ENCODE measurements at places on chromosomes 16 and 17.

DNA sequence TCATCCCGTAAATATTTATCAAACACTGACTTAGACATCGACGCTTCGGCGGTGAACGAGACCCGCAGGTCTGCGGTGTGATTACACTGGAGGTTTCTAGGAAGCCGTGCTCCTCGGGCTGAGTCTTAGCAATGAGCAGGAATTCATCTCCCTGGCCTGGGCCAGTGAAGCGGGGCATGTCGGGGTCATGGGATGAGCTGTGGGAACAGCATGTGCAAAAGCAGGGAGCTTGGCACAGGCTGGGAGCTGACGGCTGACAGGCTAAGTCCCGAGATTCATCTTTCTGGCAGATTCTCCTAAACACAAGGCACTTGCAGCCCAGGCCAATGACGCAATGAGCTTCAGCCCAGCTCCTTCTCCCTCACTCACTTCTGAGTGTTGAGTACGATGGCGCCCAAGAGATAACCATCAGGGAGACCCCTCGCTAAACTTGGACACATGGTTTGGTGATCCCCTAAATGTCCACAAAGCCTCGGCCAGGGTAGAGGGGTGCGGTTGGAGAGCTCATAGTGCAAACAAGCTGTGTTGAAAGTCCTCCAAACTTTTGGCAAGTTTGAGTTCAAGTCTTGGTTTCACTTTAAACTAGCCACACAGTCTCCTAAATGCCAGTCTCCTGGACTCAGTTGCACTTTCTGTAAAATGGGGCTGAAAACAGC is 12.8 kb downstream of the CRISPLD2 start:
- DNase-seq = no peak

DNA sequence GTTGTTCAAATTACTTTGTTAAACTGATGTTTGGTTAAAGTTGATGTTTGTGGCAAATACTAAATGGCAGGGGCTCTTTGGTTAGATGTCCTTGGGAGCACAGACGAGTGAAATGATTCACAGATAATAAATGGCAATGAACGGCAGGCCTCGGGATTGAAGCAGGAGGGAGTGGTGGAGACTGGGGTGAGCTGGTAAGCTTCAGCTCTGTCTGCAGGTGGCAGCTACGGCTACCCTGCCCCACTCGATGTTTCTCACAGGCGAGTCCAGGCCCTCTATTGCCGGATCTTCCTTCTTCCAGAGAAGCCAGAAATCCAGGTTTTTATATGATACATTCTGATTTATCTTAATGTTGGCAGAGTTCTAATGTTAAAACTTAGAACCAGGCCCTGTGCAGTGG is 144.8 kb upstream of the CACNG5 start:
- no peak for DNase-seq

GRCh38 chr16:80002261-80002660 is 401.7 kb upstream of the MAF start:
- no peak for DNase-seq

GRCh38 chr16:70342016-70342415 is 4.7 kb upstream of the DDX19A start:
- no peak for DNase-seq

- peak; percentile 68 for DNase-seq
These were observed 31.2 kb downstream of the NSMCE1 start for GRCh38 chr16:27237219-27238015.

GRCh38 chr16:84604477-84605013 is 13.3 kb downstream of the COTL1 start:
- DNase-seq = no peak

GRCh38 chr17:42288803-42289610 is 709 bp downstream of the STAT5A start:
- peak; percentile 8 for DNase-seq

GRCh38 chr16:283033-283805 is at the start of gene PDIA2:
TSS of gene PDIA2 (plus strand) at chr16:283164. CDS start at chr16:283170, 6 bp downstream.
- no peak for DNase-seq

DNA sequence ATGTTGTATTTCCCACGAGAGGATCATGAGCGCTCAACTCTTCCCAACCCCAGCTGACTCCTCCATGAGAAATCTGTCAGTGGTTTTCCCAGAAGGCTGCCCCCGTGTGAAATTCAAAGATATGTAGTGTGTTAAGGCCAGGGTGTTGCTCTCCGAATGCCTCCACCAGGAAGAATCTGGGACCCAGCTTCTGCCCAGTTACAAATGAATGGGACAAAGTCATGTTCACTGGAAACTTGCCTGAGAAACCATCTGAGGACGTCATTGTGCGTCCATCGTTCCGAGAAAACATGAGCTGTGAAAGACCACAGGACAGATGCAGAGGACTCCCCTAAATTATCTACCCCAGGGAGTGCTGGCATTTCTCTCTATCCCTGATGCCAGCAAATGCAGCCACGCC is 86.0 kb downstream of the AIPL1 start:
- DNase-seq = no peak

DNA sequence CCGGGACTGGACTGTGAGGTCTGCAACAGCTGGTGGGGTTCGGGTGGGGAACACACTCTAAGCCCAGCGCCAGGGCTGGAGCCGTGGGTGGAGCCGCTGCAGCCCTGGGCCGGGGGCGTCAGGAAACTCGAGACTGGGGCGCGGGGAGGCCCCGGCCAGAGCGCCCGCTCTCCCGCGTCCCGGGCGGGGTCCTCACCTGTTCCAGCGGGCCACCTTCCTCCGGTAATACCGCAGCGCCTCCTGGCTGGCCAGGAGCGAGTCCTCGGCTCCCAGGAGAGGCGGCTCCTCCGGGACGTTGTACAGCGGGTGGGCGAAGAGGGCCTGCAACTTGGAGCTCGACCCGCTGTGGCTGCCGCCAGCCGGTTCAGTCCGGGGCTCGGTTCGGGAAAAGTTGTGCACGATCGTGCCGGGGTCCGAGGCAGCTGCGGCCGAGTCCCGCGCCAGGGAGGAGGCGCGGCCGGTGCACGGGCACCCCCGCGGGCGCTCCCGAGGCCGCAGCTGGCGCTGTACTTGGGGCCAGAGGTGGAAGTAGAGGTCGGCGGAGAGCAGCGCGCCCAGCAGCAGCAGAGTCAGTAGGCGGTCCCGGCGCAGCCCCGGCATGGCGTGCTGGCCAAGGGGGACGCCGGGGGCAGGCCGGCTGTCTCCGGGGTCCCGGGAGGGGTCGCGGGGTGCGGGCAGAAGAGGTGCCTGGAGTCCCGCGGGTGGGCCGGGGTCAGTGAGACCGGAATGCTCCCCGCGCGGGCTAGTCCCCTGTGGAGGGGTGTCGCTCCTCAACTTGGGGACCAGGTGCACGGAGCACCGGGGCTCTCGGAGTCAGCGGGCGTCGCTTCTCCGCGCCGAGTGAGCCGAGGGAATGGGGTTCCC is 868 bp downstream of the FAM20A start:
- DNase-seq = no peak

DNA sequence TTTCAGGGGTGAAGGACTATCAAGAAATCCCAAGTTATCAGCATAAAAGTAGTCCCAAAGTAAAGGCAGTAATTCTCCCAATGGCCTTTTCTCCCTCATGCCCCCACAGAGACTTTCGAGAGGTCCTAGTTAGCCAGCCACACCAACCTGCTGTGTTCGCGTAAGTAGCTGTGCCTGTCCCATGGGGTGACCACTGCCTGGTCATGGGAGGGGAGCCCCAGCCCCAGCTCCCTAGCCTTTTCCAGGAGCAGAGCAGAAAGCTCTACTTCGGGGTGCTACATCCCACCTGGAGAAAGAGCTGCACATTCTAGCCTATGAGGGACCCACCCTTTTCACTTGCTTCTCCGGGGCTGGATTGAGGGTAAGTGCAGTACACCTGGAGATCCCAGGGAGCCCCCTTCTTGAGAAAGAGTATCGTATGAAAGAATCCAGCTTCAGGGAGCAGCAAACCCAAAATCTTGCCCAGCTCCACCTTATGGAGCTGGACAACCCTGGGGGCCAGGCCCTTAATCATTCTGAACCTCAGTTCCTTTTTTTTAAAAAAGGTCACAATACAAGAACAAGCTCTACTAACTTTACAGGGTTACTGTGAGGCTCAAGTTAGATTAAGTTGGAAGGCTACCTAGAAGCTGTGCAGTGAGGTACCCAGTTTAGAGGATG is 8.6 kb upstream of the SOST start:
- no peak for DNase-seq

- DNase-seq = no peak
These were observed 6.0 kb downstream of the SOCS3 start for GRCh38 chr17:78353834-78354233.

DNA sequence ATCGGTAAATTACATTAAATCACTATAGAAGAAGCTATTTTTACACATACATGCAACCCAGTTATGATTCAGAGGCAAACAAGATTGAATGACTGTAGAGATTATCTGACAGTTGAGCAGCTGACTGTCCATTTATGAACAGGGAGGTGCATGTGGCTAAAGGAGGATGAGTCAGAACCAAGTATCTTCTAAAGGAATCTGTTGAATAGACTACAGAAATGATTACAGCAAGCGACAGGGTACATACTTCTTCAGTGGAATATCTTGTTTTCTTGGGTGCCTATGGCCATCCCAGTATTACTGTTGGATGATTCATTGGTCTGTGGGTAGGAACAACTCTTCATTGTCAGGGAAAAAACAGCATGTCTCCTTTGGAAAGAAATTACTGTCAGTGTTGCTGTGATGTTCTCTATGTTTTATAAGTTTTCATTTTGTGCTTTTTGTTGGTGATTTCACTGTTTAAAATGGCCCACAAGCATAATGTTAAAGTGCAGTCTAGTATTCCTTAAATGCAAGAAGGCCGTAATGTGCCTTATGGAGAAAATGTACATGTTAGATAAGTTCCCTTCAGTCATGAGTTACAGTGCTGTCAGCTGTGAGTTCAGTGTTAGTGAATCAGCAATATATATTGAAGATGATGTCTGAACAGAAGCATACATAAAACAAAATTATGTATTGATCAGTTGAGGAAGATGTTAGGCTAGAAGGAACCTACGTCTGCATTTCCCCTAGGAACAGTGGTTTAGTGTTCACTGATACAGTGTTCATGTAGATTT is 27.0 kb downstream of the CBFB start:
- DNase-seq = no peak

- no peak for DNase-seq
These were observed 450 bp upstream of the C1QBP start for GRCh38 chr17:5439446-5439764.
